ENCODE measurements at places on chromosomes 4 and X.
A peak's percentile ranks its signal among the peaks of the same experiment; 100 is the strongest.

GRCh38 chr4:52968691-52969090, 106.6 kb downstream of the RASL11B start:
- no peak for DNase-seq

DNA sequence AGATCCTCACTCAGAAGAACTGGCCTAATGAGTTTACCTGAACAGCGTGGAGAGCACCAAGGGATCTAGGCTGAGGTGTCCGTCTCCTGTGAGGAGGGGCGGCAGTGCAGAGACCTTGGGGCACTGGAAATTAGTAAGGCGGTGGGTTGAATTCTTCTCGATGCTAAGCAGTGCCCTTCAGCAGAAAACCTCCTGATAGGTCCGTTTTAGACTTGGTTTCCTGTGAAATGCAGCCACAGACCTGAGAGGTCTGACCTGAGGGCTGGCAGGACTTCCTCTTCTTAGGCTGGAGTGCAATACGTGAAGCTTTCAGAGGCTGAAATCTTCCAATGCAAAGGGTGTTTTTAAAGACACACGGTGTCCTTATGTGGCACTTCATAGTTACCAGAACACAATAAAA, at the start of gene CLNK:
TSS of gene CLNK (minus strand) at position 138 of the 400 bp plus-strand sequence. CDS start 16,899 bp downstream, outside the sequence.
- DNase-seq: no peak

GRCh38 chr4:94516999-94517398, 65.3 kb downstream of the PDLIM5 start:
- no peak for DNase-seq

DNA sequence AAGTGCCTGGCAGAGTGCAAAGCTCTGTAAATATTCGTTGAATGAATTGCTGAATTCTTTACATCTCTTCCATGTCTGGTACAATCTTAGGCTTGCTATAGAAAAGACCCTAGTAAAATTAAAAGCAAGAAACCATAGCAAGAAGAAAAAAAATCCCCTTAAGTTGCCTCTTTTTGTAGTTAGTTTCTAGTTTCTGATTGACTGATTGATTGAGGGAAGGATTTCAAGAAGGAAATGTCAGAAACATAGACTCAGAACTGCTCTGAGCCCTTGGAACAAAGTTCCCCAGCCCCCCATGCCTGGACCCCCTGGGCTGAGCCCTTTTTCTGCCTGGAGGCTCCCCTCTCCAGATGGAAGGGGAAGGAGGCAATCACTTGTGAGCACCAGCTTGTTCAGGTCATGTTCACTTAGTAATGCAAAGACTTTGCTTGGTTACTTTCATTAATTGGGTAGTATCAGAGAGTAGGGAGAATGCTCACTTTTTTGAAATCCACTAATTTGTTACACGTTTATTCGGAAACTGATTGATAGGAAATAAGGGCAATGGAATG, 35.6 kb downstream of the DAPP1 start:
- no peak for DNase-seq

GRCh38 chr4:182488896-182489295, 245.7 kb downstream of the TENM3 start:
- DNase-seq: no peak

DNA sequence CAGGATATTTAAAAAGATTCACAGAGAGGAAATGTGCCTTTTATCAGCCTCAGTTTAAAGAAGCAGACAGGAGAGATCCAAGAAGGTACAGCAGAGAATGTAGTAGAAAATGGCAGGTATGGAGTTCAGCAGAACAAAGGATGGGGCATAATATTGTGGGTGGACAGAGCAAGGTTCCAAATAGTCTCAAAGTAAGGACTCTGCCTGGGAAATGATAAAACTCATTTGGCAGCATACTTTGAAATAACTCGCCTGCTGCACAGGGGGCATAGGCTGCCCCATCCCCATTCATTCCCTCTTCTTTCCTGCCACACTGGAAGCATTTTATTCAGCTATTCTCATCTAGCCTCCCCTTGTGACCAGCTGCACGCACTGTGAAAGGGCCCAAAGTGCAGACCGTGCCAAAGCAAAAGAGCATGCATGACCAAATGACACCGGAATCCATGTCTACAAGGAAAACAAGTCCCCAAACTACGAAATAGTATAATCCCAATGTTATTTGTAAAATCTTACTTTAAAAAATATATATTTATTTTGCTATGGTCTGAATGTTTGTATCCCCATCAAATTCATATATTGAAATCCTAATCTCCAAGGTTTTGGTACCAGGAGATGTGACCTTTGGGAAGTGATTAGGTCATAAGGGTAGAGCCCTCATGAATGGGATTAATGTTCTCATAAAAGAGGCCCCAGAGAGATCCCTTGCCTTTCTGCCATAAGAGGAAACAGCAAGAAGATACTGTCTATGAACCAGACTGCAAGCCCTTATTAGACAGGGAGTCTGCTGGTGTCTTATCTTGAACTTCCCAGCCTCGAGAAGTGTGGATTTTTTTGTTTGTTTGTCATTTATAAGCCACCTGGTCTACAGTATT, 77.4 kb upstream of the PRSS48 start:
- no peak for DNase-seq

GRCh38 chr4:78951862-78952472, 12.7 kb upstream of the PAQR3 start:
- no peak for DNase-seq

GRCh38 chr4:74309223-74309622, 953 bp downstream of the EPGN start:
- DNase-seq: no peak

DNA sequence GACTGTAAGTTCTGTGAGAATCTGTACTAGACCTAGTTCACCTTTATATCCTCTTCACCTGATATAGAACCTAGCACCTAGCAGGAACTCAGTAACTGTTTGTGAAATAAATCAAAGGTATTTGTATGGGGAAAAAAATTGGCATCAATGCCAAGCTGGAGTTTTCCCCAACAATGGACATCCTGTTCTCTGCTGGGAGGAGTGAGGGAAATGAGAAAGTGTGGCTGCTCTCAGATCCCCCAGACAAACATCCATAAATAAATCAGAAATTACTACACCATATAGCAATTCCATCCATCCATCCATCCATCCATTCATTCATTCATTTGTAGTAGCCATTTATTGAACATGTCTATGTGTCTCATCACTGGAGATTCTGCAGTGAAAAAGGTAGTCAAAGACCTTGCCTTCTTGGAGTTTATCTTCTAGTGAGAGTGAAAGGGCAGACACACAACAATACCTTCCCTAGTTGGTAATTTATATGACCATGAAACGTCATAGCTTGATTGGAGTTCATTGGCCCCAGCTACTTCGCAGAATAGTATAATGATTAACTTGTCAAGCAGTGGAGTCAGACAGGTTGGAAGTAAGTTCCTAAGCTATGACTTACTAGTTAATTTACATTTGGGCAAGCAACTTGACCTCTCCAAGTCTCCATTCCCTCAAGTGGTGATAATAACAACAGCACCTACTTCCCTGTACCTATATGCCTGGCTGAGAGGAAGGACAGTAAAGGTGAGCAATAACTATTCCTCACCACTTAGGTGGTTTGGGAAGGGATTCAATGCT, 98.7 kb upstream of the KIT start:
- DNase-seq: no peak

DNA sequence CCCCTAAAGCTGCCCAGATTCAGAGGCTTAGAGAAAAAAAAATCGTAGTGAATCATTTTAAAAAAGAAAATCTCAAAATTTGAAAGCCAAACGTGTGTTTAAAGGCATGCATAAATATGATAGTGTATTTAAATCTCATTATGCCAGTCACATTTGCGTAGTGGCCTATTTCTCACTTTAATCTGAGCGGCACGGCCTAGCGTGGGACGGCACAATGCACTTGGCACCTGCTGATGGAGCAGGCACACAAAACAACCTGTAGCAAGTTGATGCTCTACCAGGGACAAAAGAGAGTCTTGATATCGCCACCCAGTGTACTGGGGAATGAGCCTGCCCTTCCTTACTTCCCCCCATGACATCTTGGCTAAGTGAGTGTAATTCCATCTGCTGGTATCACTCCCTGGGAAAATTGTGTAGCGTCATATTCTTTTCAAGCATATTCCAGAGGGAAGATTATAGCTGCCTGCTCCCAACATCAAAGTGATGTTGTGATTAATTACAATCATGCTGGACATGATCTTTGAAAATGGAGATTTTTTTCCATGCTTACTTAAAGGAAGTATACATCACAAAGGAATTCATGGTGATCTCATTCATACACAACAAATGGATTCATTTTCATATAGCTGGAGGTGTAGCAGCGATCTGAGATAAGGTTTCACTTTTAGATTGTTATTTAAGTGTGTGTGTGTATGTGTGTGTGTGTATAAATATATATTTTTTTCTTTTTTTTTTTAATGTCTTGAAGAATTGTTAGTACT, 138.8 kb downstream of the DCTD start:
- no peak for DNase-seq

GRCh38 chr4:103002551-103002950, 17.0 kb downstream of the SLC9B1 start:
- no peak for DNase-seq

DNA sequence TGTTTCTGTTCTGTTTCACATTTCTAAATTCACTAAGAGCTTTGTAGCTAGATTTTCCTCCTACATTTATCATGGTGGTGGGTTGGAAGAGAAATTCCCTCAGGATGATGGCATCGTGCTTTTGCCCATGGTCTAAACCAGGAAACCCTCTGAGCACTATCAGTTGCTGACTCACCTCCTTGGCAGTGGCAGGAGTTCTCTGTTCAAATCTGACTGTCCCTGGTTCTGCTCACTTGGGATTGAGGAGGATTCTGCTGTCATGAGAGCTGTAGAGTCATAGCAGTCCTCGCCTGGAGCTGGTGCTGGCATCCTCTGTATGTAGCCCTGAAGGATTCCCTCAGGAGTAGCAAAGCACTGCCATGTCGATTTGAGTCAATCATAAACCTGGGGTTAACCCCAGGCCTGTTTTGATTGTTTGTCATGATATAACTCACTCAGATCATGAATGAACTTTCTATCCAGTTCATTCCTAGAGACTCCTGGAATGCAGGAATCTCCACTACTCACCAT, 9.4 kb downstream of the TEX13A start:
- no peak for DNase-seq

DNA sequence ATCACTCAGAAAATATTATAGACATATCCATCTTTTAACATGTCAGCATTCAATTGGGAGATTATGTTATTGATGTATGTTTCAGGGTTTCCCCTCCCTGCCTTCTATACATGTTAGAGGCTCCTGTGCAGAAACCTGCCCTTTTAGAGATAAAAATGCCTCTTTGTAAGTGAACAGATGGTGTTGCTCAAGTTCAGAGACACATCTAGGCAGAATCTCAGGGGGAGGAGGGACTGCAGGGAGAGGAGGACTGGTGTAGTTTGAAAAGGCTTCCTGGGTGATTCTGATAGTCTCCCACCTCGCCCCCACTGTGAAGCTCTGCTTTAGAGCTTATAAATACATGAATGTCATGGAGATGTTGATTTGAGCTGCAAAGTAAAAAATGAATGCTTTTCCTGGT, 12.0 kb upstream of the UNC5C start:
- DNase-seq: no peak

DNA sequence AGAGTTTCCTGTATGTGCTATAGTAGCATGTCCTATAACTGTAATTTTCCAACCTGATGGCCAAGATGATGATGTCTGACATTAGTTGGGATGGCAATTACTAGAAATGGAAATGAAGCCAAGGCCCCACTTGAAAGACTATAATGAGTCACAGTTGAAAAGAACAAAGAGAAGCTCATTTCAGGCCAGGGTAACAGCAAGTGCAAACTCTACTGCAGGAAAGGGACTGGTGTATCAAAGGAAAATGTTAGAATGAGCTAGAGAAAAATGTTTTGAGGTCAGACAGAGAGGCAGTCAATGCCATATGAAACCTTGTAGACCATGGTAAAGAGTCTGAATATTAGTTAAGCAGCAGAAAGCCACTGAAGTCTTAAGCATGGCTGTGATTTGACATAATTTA, 146.2 kb upstream of the SH3RF1 start:
- DNase-seq: no peak

GRCh38 chrX:7170898-7171297, 22.9 kb upstream of the PUDP start:
- no peak for DNase-seq

DNA sequence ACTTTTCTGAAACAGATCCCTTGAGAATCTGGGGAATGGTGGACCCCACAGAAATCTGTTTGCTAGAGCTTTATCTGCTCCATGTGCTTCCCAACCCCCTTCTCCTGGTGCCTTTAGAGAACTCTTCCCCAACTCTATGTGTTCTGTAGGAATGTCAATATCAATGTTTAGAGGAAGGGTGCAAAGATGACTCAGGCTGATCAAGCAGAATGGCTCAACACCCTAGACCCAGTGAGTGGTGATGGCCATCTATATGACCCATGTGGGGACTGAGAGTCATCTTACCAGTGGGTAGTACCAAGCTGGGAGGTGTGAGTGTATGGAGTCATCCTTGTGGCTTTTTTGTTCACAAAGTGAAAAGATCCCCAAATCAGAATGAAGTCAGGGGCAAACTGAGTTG, 143.5 kb downstream of the RAB28 start:
- no peak for DNase-seq

DNA sequence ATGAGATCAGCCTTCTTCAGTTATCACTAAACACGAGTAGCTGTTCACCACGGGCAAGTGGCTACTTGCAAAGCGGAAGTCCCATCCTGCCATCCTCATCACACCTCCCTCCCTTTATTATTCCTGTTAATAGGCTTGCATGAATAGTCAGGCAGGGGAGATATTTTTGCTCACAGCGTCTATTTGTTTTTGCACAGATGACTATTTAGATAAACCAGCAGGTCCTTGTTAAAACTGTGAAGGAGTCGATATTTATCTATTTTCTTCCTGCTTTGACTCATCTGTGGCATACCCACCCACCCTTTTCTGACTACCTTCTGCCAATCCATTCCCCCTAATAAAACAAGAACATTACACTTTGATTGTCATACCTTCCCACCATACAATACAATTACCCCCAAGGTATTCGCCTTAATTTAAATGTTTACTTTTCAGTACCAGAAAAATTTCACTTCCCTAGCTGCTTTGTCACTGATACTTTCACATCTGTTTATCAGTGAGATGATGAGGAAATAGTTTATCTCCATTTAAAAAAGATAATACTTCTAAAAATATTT, 96.6 kb upstream of the BANK1 start:
- DNase-seq: no peak

- peak; percentile 40 for DNase-seq
Measured at GRCh38 chrX:155263854-155264628, at the start of gene RAB39B. TSS of gene RAB39B (minus strand) at chrX:155264491. CDS start at chrX:155264288, 203 bp downstream.

DNA sequence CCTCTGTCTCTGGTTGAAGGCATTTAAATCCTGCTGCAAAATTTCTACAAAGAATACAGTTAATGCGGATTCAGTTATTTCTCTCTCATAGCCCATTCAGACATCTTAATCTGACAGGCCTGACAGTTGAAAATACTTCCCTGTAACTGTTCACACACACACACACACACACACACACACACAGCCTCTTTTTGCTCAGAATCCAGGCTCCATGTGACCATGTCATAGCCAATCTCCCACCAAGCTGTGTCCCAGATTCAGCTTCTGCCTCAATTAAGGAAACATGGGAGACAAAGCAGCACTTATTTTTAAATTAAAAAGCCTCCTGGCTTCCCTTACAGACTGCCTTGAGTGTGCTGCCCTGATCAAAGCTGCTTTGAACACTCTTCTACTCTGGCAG, 49.3 kb upstream of the EFHC2 start:
- DNase-seq: no peak
